ENCODE measurements at places on chromosomes 11 and 22.

GRCh38 chr11:127390465-127390864 is 389.9 kb upstream of the KIRREL3 start:
- DNase-seq, result no peak

DNA sequence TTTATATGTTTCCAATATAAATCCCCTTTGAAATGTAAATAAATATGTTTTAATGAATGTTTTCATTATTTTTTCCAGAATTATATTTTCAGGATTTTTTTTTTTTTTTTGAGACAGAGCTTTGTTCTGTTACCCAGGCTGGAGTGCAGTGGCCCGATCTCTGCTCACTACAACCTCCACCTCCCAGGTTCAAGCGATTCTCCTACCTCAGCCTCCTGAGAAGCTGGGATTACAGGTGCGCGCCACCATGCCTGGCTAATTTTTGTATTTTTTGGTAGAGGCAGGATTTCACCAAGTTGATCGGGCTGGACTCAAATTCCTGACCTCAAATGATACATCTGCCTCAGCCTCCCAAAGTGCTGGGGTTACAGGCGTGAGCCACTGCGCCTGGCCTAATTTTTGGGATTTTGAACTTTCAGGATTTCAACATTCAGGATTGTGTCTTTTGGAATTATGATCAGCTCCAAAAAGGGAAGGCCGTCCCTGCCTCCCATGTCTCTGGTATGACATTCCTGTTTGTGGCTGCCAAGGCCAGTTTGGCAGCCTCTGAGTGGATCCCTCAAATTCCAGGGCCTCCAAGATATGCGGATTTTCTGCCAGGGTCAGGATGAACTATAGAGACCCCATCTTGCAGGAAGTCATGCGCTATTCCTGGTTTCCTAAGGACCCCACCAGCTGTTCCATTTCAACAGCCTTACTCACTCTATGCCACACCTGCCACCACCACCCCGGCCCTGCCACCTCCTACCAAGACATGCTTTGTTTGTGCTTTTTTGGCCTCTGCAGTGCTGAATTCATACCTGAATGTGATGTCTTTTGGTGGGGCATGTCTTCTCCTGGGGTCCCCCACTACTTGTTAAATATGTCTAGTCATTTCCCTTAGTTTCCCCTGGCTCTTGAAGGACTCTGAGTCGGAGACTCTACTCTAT is 21.9 kb upstream of the TMPRSS4 start:
- DNase-seq, result no peak

GRCh38 chr22:31870890-31871289 is 73.4 kb upstream of the YWHAH start:
- no peak for DNase-seq

GRCh38 chr11:66885950-66886440 is 29.1 kb downstream of the LRFN4 start:
- no peak for DNase-seq

GRCh38 chr22:50569041-50569459 is 6.3 kb upstream of the SYCE3 start:
- no peak for DNase-seq

- no peak for DNase-seq
These were observed 1.9 kb downstream of the EHBP1L1 start for GRCh38 chr11:65577756-65578109.

- no peak for DNase-seq
These were observed 2.2 kb upstream of the KCNQ1OT1 start for GRCh38 chr11:2701898-2702434.

- DNase-seq, result no peak
These were observed 266.7 kb downstream of the FAM76B start for GRCh38 chr11:95522874-95523273.

DNA sequence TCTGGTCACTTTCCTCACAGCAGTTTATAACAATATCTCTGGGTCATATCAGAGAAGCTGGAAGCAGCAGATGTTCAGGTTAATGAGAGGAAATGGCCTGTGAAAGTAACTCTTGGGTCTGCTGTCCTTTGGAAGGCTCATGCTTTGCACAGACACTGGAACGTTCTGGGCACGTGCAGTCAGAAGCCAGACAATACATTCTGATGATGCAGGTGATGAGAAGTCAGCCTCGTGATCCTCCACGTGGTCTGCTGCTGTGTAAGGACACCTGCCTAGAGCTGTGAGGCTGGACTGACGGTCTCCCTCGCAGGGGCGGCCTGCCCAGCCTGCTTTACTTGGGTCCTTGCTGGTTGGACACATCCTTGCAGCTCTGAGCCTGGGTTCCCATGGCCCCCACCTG is 18.8 kb upstream of the ADORA2A start:
- DNase-seq, result no peak

DNA sequence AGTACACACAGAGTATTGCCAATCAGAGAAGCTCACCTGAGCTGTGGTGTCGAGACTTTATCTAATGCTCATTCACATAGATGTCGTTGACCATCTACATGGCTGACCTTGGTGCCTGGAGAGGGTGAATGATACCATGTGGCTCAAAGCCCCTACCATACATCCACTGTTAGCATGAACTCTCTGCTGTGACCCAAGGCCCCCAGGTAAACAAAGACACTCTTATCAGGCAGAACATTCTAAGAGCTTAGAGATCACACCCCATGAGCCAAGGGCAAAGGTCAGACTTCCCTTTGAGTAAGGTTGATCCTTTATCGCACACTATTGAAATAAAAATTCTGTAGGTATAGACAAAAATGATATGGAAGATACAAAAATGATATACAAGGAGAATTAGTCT is 15.0 kb upstream of the PIWIL3 start:
- no peak for DNase-seq

DNA sequence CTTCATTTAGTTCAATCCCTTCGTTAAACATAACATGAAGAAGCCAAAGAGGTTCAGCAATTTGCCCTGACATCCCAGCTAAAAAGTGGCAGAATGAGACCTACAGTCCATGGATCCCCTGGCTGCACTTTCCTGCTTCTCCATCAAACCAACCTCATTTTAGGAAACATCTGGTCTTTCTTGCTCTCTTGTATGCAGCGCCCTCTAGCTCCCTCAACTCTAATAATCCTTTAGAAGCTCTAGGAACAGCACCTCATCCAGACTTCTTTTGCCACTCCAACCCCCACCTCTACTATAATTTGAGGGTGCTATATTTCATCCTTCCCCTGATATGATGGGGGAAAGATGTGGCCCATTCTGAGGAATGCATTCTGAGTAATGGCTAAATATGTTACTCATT is 7.4 kb downstream of the CNTF start:
- DNase-seq, result no peak

- DNase-seq, result no peak
These were observed 17.0 kb downstream of the C11orf96 start for GRCh38 chr11:43959321-43959995.

- DNase-seq, result no peak
These were observed 33.7 kb downstream of the CTTN start for GRCh38 chr11:70432065-70432464.

DNA sequence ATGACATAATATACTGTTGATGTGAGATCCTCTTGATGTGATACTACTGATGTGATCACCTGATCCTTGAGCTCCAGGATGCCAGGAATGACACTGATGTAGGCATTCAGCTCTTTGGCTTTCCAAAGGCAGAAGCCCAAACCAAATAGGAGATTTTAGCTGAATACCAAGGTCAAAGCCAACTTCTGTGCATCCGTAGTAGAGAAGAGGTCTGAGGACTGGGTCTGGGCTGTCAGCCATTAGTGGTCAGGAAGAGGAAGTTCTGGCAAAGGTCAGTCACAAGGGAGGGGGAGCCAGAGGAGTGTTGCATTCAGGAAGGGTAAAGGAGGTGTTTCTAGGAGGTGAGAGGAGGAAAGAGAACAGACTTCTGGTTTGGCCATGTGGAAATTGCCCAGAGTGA is 53.4 kb upstream of the PARVG start:
- DNase-seq, result no peak

- DNase-seq, result no peak
These were observed 8.8 kb upstream of the IZUMO1R start for GRCh38 chr11:94295534-94295933.

DNA sequence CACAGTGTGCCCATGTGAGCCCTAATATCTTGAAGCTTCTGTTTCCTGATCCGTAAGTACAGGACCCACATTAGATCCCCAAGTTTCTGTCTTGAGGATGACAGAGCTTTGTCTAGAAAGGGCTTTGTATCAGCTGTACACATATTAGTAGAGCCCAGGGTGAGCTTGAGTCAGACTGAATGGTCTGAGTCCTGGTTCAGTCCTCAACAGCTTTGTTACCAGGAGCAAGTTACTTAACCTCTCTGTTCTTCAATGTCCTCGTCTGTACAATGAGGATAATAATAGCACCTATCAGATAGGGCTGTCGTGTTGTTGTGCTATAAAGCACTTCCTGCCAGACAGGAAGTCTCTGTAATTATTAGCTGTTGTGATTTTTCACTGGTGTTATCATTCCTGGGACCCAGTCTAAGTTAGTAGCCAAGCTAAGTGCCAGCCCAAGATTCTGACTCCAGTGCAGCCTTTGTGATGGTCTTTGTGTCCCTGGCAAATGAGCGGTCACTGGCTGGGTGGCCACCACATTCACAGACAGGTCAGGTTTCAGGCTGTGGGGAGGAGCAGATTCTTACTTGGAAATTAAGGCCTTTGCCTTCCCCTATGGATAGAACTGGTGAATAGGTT is 6.8 kb downstream of the TOM1 start:
- DNase-seq, result no peak

GRCh38 chr11:109994907-109995306 is 98.3 kb upstream of the ZC3H12C start:
- DNase-seq, result no peak

GRCh38 chr11:88357323-88358039 is 19.9 kb upstream of the CTSC start:
- no peak for DNase-seq

- no peak for DNase-seq
These were observed 28.6 kb upstream of the RASL10A start for GRCh38 chr22:29344137-29344536.

DNA sequence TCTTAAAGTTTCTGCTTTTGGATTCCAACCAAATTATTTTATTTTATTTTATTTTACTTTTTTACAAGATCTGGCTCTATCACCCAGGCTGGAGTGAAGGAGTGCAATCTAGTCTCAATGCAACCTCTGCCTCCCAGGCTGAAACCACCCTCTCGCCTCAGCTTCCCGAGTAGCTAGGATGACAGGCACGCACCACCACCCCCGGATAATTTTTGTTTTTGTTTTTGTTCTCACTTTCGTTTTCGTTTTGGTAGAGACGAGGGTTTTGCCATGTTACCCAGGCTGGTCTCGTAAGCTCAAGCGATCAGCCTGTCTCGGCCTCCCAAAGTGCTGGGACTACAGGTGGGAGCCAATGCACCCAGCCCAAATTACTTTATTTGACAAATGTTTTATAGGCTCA is 219.8 kb downstream of the ETS1 start:
- DNase-seq, result no peak

GRCh38 chr11:1290052-1291040 is 19.1 kb downstream of the TOLLIP start:
- no peak for DNase-seq

GRCh38 chr11:4808476-4808875 is 4.3 kb upstream of the OR52R1 start:
- DNase-seq, result no peak
